CD4-positive, alpha-beta T cell (primary cell): ENCODE measurements at places on chromosomes 1 and 21. TPM values are rescaled to one million over a fixed set of nuclear protein-coding genes. Genes with fewer than 3 reads are reported as not detected.

GBP5 gene
- 52.9 TPM for total RNA-seq

ADARB1 gene
- 28.6 TPM for total RNA-seq

- no peak for DNase-seq
Measured at GRCh38 chr1:21295002-21295401, 4.7 kb upstream of the ECE1 start.

CELA2A gene
- not detected for total RNA-seq

MTARC2 gene
- not detected for total RNA-seq

- no peak for DNase-seq
Measured at GRCh38 chr1:160866001-160866694, 3.5 kb upstream of the CD244 start.

PIK3CD gene
- 213 TPM for total RNA-seq

DNA sequence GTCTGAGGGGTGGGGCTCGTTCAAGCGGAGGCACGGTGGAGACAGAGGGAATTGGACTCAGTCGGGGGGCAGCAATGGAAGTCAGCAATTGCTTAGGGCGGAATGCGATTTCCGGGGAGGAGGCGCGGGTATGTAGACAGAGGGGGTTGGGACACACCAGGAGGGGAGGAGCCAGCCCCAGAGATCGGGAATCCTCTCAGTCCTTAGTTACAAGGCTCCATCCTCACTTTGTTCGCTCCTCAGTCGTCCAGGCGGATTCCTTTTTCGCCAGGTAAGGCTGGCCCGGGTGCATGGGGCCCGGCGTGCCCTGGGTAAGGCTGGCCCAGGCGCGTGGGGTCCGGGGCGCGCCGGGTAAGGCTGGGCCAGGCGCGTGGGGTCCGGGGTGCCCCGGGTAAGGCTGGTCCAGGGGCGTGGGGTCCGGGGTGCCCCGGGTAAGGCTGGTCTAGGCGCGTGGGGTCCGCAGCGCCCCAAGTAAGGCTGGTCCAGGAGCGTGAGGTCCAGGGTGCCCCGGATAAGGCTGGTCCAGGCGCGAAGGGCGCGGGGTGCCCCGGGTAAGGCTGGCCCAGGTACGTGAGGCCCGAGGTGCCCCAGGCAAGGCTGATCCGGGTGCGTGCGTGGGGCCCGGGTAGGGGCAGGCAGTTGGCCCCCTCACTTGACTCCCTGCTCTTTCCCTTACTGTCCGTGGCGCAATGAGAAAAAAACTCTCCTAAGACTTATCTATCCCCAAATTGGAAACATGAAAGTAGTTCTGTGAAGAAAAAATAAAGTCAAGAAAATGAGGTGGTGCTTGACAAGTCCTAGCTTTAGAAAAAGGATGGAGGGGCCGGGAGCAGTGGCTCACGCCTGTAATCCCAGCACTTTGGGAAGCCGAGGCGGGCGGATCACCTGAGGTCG is at the start of gene L1TD1:
Gene L1TD1 (plus strand): TSS at position 199 of the 894 bp plus-strand sequence. CDS start 11,780 bp downstream, outside the sequence.
- DNase-seq, result no peak

GRCh38 chr1:62082456-62083363 is 111.9 kb upstream of the L1TD1 start:
- no peak for DNase-seq

DNA sequence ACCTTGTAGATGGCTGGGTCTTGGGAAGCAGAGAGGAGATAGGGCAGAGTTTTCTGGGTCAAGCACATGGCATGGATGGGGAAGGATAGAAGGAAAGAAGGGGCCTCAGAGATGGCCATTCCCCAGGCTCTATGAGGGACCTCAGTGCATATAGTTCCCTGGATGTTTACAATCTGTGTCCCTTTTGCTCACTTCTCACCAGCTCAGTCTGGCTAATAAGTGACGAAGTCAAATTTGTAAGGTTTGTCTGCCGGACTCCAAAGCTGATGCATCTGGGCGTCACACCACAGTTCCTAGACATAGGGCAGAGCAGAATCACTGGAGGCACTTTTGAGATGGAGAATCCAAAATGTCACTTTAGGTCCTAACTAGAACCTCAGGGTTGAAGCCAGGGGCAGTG is 416.4 kb upstream of the PROX1 start:
- no peak for DNase-seq

GRCh38 chr1:70706381-70707037 is 295.4 kb downstream of the CTH start:
- DNase-seq, result no peak

GRCh38 chr1:21323091-21323490 is 32.8 kb upstream of the ECE1 start:
- DNase-seq, result no peak

CFHR5 gene
- total RNA-seq, result not detected

PI4KB gene
- total RNA-seq, result 50.2 TPM

- DNase-seq, result no peak
Measured at GRCh38 chr1:47340227-47340626, 6.6 kb downstream of the CMPK1 start.

GRCh38 chr1:170711682-170712081 is 47.8 kb downstream of the PRRX1 start:
- DNase-seq, result no peak

- DNase-seq, result no peak
Measured at GRCh38 chr1:234532503-234532922, 53.5 kb upstream of the TARBP1 start.

- no peak for DNase-seq
Measured at GRCh38 chr1:44792736-44793502, 4.9 kb upstream of the BEST4 start.

DNA sequence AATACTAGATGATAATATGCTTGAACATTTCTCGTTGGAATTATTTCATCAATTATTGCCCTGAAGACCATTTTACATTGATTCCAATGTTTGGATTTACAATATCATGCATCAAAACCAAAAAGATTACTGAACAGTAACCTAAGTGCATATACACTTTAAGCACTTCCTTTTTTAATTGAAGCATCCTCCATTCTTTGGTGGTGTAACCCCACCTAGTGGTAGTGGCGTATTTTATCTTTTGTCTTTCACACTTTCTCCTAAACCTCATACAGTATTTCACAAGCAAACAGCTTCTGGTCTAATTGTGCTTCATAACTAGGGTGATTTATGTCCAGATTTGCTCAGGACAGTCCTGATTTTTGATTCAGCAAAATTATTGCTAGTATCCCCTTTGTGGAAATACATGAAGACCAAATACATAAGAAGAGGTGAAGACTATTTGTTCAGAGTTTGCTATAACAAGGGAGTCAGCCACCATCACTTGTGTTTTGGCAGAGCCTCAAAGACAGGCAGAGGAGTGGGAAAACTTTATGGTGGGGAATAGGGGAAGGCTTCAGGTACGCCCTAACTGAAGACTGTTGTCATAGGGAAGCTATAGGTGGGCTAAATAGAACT is 3.4 kb upstream of the NVL start:
- DNase-seq, result no peak

- no peak for DNase-seq
Measured at GRCh38 chr1:227561241-227561907, 2.0 kb upstream of the ZNF678 start.

DNA sequence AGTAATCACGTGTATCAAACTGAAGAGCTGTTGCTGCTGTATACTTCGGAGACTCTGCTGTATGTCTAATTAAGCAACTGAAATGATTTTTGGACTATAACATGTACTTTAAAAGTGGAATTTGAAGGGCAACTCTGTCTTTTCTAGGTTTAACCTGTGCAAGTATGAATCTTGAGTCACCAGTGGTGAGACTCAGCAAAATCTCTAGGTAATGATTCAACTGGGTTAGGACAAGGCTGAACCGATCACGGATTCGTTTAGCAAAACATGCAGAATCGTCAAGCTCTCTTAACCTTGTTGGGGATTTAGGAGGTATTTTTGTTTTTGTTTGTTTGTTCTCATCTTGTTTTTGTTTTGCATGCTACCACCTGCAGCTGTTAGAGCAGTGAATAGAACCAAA is 149.6 kb downstream of the CYYR1 start:
- no peak for DNase-seq

GRCh38 chr21:37405629-37406028 is 39.1 kb downstream of the DYRK1A start:
- no peak for DNase-seq

GRCh38 chr1:208205216-208206013 is 38.8 kb downstream of the PLXNA2 start:
- DNase-seq, result no peak

BRWD1 gene
- 92.2 TPM for total RNA-seq

DNA sequence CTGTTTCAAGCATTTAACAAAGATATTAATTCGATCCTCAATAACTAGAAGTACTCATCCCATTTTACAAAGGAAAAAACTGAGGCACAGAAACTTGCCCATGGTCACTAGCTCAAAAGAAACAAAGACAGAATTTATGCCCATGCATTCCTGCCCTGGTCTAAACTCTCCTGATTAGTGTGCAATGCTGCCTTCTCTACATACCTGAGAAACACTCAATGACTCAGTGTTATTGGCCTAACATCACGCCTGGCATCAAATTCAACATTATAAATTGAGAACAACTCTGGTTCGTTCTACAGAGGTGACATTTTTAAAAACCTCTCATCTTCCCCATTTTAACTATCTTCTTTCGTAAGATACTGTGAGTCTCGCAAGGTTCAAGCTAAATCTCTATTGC is 5.2 kb downstream of the APP start:
- DNase-seq, result no peak

- DNase-seq, result no peak
Measured at GRCh38 chr1:215400741-215401140, 166.4 kb upstream of the KCTD3 start.

CTSK gene
- 11.2 TPM for total RNA-seq

RASSF5 gene
- total RNA-seq, result 156 TPM

GRCh38 chr1:150192012-150192411 is 42.3 kb downstream of the PLEKHO1 start:
- DNase-seq, result no peak

TNFSF18 gene
- not detected for total RNA-seq

DNA sequence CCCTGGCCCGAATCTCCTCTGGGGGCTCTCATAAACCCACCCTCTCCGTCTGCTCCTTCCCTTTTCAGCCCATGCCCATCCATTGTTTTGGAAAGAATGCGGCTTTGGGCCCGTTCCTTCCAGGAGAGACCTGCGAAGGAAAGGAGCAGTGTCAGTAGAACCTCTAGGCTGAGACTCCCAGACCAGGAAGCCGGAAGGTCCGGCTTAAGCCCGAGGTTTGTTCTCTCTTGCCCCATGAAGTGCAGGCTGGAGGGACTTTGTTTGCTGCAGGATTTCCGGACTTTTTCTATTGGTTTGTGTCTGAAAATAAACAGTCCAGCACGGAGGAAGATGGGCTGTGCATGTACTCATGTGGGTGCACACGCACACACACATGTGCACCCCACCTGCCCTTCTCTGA is 49.8 kb downstream of the ELK4 start:
- DNase-seq, result no peak
